Smooth muscle cell of the pulmonary artery (primary cell): ENCODE measurements at places on chromosomes 5 and 9. TPM values are rescaled to one million over a fixed set of nuclear protein-coding genes. Genes with fewer than 3 reads are reported as not detected.

The DNM1 gene
- 1.9 and 5.8 TPM in 2 replicates for total RNA-seq

The MTX3 gene
- 14.5 and 17.5 TPM in 2 replicates for total RNA-seq

The DMGDH gene
- total RNA-seq, result 1.9 and 2.3 TPM in 2 replicates

The SLC36A3 gene
- total RNA-seq, result not detected in 2 replicates

The SLIT3 gene
- 69.2 and 206 TPM in 2 replicates for total RNA-seq

The LHX3 gene
- total RNA-seq, result not detected in 2 replicates
